Putamen (tissue), 1 donor: ENCODE measurements at places on chromosomes 1 and 21.

DNA sequence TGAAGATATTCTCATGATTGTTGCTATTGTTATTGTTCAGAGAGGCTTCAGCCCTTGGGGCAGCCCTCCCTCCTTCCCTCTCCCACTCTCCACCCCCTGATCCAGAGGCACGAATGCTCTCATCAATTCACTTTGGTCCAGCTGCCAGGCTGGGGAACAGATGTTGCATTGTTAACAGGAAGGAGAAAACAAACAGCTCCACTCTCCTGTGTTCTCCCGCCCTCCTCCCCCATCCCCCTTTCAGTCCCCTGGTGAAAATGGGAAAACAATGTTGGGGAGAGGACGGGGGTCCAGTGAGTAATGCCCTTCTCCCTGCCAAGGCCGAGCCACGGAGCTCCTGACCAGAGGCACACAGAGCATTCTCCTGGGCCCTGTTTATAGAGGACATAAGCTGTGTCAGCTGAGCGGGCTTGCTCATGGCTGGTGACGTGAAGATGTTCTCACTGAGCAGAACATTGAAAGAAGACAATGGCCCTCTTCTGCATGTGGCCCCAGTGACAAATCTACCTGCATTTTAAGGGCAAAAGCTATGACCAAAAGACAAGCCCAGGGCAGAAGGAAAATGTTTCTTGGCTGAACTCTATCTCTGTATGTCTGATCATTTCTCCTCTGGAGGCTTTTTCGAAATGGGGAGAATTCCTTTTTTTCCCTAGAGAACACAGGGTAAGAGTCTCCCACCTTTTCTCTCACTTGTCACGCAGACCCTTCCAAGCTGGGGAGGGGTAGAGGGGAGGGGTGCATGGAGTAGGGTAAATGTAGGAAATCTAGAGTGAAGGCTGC, 111.7 kb downstream of the GLUL start:
- DNase-seq = peak; percentile 99

DNA sequence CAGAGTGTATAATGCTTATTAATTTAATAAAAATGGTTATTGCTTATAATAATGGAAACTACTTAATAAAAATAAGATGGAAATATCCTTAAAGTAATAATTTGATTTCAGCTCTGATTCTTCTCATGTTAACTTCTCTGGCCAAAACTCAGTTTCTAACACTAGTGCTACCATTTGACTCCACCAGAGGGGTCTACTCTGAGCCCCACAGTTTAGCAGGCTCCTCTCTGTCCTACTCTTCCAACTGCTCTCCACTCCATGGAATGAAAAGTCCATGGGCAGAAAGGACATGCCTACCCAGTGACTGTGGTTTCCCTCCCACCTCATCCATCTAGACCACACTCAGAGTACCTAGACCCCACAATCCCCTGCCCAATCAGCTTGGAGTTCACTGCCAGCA, 489.1 kb upstream of the CAMK1G start:
- DNase-seq = no peak

DNA sequence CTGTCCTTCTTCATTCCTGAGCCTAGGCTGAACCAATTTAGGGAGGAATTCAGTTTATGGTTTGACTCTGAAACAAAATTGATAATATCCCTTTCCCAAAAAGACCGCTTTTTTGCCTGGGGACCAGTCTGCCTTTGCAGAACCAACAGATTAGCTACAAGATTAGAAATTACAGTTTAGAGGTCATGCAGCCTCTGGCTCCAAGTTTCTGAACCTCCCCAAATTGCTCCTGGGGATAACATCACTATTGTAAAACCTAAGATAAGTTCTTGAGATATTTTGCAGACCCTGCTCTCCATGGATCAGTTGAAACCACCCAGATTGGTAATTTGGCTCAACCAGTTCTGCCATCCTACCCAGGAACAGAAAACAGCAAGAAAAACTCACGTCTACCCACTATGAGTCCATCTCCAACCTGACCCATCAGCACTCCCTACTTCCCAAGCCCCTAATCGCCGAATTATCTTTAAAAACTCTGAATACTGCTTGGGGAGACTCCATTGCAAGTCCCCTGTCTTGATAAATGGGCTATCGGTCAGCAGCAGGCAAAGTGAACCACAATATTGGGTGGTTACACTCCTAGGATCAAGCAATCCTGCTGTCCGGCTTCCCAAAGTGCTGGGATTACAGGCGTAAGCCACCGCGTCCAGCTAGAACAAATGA, 605 bp upstream of the RABGGTB start:
- DNase-seq = no peak

- DNase-seq = no peak
Measured at GRCh38 chr1:247849616-247850015, 7.4 kb upstream of the TRIM58 start.

DNA sequence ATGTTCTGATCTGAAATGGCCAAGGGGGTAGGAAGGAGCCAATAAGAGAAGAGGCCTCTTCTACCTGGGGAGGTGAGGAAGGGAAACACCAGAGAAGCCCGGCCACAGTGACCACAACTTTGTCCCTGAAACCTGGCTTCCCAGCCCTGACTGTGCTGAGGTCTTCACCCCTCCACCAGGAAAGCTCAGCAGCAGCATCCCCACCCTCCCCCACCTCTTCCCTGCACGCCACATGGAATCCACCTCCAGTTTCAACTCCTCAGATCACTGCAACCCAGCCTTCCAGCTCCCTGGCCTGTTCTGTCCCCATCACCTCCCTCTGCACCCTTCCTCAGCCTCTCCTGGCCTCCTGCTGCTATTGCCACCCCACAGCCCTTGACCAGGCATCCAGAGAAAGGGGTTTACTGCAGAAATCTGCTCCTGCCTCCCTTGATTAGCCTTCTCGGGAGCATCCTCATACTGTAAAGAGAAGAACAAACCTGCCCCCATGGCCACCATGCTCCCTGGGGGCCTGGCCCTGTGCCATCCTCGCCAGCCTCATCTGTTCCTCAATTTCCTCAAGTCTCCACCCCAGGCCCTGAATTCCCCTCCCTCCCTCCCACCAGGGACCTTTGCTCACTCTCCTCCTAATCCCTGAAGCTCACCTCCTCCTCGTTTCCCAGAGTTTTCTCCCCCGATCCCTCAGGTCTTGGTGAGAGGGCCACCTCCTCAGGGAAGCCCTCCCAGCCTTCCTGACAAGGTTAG, 450.9 kb downstream of the MATN1 start:
- no peak for DNase-seq

DNA sequence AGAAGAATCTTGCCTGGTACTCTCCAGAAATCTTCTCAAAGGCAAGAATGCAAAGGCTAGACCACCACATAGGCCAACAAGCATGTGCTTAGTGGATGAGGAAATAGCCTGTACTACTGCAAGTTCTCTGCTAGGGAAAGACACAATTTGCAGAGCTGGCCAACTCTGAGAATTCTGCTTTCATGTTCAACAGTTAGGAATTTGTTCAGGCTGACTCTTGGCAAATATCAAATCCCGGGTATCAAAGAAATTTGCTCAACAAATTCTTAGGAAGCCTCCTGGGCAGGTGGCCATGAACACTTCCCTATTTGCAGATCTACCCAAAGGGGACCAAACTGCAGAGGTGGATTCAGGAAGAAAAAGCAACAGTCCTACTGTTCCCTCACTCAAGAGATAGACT, 15.0 kb upstream of the H3-3A start:
- DNase-seq = no peak

DNA sequence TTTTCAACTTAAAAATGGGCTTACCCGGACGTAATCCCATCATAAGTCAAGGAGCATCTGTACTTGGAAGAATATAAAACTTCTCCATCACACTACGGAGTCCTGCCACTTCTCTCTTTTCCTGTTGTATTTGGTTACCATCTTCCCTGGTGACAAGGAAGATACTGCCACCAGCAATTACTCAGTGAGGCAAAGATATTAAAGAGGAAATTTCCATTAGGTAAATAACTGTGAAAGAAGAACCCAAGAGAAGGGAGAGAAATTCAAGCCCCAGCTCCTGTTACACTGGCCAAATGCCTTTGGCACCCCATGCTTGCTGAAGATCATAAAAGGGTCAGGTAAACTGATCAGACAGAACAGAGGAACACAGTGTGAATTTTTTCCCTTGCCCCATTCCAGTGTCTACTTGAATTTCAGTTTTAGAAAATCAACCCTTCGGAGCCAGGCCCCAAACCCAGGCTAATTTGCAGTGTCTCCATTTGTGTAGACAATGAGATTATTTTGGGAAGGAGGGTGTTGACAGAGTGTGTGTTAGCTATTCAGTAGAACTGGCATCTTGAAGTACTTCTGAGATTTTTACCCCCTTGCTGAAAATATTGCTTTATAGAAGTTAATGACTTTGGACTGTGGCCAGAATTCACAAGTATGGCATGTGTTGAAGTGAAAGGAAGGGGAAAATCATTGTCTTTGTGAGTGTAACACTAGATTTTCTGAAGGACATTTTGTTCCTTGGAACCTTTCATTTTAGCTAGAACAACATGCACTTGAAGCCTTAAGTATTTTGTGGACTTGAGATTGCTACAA, 167.1 kb downstream of the DHRS3 start:
- no peak for DNase-seq

- no peak for DNase-seq
Measured at GRCh38 chr1:9019896-9020295, 6.3 kb downstream of the SLC2A7 start.

- DNase-seq = no peak
Measured at GRCh38 chr1:175067362-175068106, at the start of gene TNN. Gene TNN (plus strand): TSS chr1:175067833. CDS start chr1:175077419, 9,586 bp downstream.

- DNase-seq = no peak
Measured at GRCh38 chr21:36076878-36077655, 7.2 kb downstream of the CBR1 start.

DNA sequence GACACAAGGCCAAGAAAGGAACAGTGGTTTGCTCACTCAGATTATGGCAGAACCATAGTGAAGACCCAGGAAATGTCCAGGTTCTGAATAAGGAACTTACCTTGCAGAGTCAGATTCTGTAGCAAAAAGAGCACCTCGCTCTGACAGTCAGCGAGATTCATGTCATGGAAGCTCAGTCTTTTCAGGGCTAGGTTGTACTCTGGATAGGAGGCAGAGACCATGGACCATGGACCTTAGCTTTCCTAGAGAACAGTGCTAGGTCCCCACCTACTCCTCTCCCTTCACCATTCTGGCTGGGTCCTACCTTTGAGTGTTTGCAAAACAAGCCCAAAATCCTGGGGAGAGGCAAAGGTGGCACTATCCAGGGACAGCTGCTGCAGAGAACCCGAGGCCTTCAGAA, 23.3 kb downstream of the LRRC41 start:
- DNase-seq = no peak

- peak; percentile 13 for DNase-seq
Measured at GRCh38 chr1:104780470-104781078, 1030.9 kb downstream of the AMY1C start.

GRCh38 chr1:39305555-39305954, 101.1 kb downstream of the MACF1 start:
- no peak for DNase-seq

- DNase-seq = no peak
Measured at GRCh38 chr1:52667290-52667689, 30.9 kb downstream of the COA7 start.

GRCh38 chr1:117683571-117684285, 77.9 kb downstream of the TENT5C start:
- no peak for DNase-seq

DNA sequence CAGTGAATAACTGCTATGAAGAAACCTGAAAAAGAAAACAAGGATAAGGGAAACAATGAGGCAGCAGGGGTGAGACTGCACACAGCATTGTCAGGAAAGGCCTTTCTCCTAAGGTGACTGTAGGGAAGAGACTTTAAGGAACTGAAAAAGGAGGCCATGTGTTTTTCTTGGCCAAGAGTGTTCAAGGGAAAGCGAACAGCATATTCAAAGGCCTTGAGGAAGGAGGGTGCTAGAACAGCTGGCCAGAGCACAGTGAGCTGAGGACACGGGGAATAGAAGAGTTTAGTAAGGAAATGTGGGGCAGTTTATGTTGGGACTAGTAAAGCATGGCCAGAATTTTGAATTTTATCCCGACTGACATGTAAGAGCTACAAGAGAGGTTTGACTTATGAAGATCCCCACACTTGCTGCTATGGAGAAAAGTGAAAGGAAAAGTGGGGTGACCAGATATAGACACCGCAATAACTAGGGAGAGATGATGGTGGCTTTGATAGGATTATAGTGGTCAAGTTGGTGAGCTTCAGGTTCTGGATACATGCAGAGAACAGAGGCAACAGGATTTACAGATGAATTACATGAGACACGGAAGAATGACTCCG, 1.4 kb downstream of the RWDD2B start:
- DNase-seq = no peak
